ENCODE measurements at places on chromosomes 11 and 22. TPM values are rescaled to one million over a fixed set of nuclear protein-coding genes. Genes with fewer than 3 reads are reported as not detected.

GAB4 gene
- not detected for total RNA-seq

SPDYC gene
- total RNA-seq, result not detected

- peak; percentile 89 for DNase-seq
Observed at GRCh38 chr22:46107089-46107664, 43.1 kb upstream of the PPARA start.

DNA sequence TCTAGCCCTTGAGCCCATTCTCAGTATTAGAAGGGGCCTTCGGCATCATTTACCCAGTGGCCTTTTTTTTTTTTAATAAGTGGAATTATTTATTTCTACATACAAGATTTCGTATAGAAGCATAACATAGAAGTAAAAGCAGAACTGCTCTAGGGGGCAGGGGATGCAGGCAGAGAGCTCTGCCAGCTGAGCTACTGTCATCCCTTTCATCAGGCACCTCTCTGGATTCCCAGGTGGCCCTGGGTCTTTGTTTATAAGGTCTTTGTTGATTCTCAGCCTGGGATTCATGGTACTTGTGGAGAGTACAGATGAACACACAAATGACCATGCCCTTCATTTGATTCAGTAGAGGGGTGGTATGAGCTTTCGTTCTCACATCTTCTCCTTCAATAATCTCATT, 66.4 kb downstream of the GAB2 start:
- DNase-seq, result no peak

DNA sequence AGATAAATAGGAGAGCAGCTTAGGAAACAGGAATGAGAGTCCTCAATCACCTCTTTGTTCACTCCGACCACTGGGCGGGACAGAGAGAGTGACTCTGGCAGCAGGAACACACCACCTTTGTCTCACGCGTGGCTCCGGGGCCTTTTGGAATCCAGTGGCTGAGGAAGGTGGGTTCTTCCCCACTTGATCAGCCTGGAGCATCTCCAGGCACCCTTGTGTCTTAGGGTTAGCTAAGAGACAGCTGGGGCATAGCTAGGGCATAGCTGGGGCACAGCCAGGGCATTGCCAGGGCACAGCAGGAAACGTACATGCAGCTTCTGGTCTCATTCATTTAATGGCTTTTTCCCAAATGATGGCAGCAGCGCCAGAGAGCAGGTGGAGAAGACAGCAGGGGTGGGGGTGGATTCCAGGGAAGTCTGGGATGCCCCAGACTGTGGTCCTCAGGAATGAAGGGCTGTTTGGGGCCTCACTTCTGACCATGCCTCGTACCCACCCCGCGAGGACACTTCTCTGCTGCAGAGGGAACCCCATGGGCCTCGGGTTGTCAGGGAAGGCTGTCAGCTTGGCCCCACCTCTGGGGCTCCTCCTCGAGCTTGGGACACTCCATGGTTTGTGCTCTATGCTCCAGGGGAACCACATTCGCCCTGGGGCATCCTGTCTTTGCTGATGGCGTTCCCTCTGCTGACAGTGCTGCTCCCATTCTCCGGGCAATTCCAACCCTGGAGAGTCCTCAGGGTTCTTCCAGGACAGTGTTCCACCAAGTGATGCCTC, 30.4 kb upstream of the SHANK2 start:
- DNase-seq, result peak; percentile 28

DNA sequence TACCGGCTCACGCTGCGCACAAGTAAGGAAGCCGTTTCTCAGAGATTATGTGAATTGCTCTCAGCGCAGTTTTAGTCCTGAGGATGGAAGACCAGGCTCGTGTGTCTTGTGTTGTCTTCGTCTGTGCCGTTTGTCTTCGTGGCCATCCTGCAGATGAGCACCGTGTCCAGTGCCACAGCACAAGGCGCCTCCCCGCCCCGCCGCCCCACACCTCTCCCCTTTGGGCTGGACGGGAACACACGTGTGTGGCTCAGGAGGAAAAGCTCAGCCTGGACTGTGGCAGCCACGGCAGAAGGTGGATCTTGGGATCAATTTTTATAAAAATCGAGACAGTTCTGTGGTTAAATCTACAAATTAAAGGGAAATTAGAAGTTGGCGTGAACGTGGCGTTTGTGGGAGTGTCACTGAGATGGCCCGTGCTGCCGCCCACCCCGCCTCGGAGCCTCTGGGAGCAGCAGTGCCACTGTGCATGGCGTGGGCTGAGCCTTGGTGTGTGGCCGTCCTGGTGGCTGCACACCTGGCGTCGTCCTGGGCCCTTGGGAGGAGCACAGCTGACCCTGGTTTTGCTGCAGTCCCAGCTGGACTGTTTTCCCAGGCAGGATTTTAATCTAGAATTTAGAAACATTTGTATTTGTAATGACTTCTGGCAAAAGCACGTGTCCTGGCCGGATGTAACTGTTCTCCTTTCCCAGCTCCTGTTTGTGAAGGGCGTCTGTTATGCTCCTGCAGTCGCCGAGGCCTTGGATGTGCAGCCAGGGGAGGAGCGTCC, 25.8 kb downstream of the MUC6 start:
- peak; percentile 40 for DNase-seq

GRCh38 chr11:59418156-59418555, 8.1 kb downstream of the OR5A2 start:
- peak; percentile 24 for DNase-seq

GRCh38 chr11:122721201-122721963, 65.9 kb downstream of the UBASH3B start:
- no peak for DNase-seq

GRCh38 chr11:119307219-119307618, 9.7 kb downstream of the MCAM start:
- DNase-seq, result no peak

DNA sequence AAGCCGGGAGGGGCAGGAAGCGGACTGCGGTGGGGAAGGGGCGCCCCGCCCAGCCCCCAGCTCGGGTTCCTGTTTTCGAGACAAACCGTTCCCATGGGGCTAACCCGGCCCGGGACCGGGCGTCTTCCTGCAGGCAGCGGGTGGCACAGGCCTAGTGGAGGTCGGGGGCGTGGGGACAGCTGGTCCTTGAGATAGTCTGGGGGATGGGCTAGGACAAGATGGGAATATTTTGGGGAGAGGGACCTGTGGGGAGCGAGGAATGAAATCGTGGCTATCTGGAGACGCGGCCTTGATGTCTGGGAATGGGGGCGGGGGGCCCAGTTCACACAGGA, 1.2 kb upstream of the RASGRP2 start:
- DNase-seq, result peak; percentile 60

- DNase-seq, result no peak
Observed at GRCh38 chr11:61613870-61614269, 33.0 kb upstream of the SYT7 start.

DNA sequence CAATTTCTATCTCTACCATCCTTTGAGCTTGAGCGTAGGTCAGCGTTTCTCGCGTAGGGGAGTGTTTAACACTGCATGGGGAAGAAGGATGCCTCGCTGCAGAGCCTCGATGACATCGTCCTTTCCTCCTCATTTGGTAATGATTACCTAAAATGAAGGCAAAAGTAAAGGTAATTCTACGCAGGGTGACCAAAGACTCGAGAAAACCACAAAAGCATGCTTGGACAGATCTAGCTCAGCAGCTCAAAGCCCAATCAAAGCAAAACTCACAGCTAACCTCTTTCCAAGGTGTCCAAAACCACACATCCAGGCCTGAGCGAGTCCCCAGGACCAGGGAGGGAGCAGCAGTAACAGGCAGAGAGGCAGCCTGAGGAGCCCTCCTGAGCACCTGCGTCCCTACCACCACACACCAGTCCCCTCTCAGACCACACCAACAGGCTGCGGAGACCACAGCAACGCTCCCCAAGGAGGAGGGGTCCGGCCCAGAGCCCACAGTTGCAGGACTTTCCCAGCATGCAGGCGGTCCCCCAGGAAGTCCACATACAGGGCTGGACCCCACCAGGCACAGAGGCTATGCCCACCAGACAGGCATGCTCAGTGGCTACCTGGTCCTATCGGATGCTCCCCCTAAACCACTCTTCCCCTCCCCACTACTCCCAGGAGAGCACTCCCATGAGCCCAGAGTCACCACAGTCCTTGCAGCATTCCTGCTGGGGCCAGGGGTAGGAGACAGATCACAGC, 3.3 kb downstream of the BRD1 start:
- DNase-seq, result no peak

GRCh38 chr11:70233511-70233934, 30.4 kb downstream of the FADD start:
- no peak for DNase-seq

GRCh38 chr22:42969348-42969975, 45.5 kb downstream of the PACSIN2 start:
- no peak for DNase-seq

- DNase-seq, result peak; percentile 61
Observed at GRCh38 chr22:29205594-29206371, at the start of gene EMID1. Gene EMID1 (plus strand): TSS chr22:29205896. CDS start chr22:29206039, 143 bp downstream.

GRCh38 chr22:48444320-48445112, 1383.2 kb downstream of the BRD1 start:
- no peak for DNase-seq

GRCh38 chr11:12695221-12695794, 21.1 kb downstream of the TEAD1 start:
- DNase-seq, result no peak

GRCh38 chr22:46853191-46853590, 90.7 kb downstream of the TBC1D22A start:
- no peak for DNase-seq

GRCh38 chr22:43330178-43331068, 12.7 kb downstream of the SCUBE1 start:
- DNase-seq, result peak; percentile 69

DNA sequence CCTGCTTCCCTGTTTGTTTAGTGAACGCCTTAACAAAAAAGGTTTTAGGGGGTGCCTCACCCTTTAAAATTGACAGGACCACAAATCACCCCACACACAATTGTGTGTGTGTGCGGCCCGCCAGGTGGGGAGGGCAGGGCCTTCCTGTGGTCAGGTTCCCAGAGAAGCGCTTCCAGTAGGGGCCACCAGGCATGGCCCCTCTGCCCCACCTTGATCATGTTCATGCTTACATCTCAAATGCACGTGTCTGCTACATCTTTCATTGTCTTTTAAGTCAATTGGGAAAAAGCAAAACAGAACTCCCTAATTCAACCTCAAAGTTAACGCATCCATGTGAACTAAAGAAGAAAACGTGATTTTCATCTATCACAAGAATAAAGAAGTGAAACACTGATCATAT, 1335.3 kb downstream of the TBC1D22A start:
- DNase-seq, result no peak

- DNase-seq, result no peak
Observed at GRCh38 chr22:44438481-44439131, 59.4 kb downstream of the RTL6 start.

DNA sequence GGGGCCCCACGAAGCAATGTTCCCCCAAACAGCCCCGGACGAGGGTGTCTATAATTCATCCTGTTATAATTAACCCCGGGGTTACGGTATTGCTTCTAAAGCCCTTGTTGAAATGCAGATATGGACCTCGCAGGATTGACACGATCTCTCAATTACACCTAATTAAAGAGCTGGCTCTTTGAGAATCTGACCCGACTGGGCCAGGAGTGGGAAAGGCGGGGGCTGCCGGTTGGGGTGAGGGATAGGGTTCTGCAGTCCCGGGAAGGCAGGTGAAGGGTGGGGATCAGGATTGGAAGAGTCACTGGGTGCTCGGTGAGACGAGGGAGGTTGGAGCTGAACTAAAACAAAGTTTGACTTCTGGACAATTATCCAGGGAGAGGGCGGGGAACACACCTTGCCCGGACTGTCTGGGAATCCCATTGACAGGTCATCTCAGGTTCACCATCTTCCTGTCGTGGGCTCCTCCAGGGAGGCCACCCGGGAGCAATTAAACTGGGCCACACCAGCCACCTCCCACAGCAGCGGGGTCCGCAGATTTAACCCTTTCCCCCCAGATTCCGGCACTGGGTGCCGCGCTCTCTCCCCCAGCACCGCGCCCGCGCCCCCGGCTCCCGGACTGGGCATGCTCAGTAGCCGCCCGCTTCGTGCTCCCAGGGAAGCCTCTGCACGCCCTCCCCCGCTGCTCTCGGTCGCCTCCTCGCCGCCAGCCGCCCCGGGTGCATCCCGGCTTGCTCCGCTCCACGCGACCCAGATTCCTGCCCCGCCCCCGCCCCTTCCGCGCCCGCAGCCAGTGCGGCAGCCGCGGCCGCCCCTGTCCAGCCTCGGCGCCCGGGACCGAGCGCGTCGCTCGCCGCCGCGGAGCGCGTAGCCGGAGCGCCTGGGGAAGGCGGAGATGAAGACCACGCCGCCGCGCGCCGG, at the start of gene ELMOD1:
ELMOD1 (plus strand) TSS at position 688 of the 918 bp plus-strand sequence. CDS start 27,043 bp downstream, outside the sequence.
- peak; percentile 68 for DNase-seq

- no peak for DNase-seq
Observed at GRCh38 chr11:23134627-23135026, 274.4 kb upstream of the CCDC179 start.
